ENCODE measurements at places on chromosomes 16 and 17. TPM values are rescaled to one million over a fixed set of nuclear protein-coding genes. Genes with fewer than 3 reads are reported as not detected.

MYCBPAP gene
- 0.53 TPM for total RNA-seq

PFN1 gene
- 530 TPM for total RNA-seq

ATP5PD gene
- total RNA-seq = 202 TPM

PKMYT1 gene
- total RNA-seq = 5.6 TPM

MON1B gene
- total RNA-seq = 20.6 TPM

TRIM37 gene
- total RNA-seq = 17.1 TPM

LDHD gene
- 27.3 TPM for total RNA-seq

TAT gene
- total RNA-seq = not detected

ASIC2 gene
- 0.80 TPM for total RNA-seq

SOX8 gene
- 1.1 TPM for total RNA-seq

PABPN1L gene
- not detected for total RNA-seq

GRCh38 chr17:69728816-69729215, 314.3 kb downstream of the MAP2K6 start:
- H3K4me3 ChIP-seq = no peak overlapping the region
- H3K27ac ChIP-seq = no peak overlapping the region
- no peaks in the 10 kb centered on the region for H3K4me1 ChIP-seq
- no peaks in the 10 kb centered on the region for H3K27me3 ChIP-seq
- no peak for DNase-seq

GRCh38 chr16:74079232-74079586, 217.4 kb upstream of the PSMD7 start:
- no peaks in the 10 kb centered on the region for H3K36me3 ChIP-seq
- no peak for DNase-seq
- H3K4me1 ChIP-seq = no peaks in the 10 kb centered on the region
- no peak overlapping the region for H3K27ac ChIP-seq
- H3K4me3 ChIP-seq = no peak overlapping the region

DNA sequence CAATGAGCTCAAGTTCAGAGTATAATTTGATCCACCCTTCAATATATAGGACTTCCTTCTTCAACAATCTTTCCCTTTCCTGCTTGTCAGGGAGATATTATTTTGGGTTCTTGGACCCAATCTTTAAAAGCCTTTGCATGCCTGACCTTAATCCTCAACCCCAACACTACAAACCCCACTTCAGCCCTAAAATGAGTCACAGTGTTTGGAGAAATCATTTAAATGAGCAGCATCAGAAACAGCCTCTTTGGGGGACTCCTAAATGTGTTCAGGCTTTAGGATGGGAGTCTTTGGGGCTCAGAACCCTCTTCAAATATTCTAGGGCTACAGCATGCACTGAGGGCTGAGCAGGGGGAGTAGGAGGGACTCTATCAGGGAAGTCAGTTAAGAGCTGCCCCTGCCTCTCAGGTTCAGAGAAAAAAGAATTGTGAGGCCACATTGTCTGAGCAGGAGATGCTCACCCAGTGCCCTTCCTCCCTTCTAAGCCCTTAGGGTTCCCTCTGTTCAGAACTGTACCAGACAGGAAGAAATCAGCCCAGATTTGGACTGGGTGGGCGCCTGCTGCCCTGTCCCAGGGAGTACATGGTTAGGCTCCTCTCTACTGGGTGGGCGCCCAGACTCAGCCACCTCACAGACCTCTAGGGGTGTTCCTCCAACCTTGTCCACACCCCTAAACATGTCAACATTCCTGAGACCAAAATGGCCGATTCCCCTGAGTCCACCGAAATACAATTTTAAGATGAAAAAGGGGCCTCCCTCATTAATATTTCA, 5.0 kb downstream of the NEUROD2 start:
- peaks cover 7% of the 10 kb centered on the region for H3K27me3 ChIP-seq
- H3K36me3 ChIP-seq = no peaks in the 10 kb centered on the region
- H3K27ac ChIP-seq = no peak overlapping the region
- H3K4me1 ChIP-seq = peaks cover 15% of the 10 kb centered on the region
- DNase-seq = no peak

DNA sequence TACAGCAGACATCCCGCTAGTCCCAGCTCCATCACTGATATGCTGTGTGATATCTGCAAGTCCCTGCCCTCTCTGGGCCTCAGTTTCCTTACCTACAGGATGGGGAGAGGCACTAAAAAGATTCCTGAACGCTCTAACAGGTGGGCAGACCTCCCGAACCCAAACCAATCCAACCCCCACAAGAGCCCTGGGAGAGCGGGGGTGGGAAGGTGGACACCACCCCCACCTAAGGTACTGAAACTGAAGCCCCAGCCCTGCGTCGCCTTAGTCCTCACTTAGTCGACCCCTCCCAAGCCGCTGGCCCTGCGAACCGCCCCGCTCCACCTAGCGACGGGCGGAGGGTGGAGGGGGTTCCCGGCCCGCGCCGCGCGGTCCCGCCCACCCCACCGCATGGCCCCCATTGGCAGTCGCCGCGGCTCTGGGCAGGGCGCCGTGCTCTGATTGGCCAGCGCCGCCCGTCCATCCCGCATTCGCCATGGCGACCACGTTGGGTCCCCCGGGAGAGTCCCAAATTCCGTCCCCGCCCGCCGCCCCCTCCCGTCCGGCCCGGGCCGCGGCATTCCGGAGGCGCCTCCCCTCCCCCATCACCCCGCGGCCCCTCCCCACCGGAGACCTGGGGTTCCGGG, 578 bp downstream of the CCDC102A start:
- no peaks in the 10 kb centered on the region for H3K36me3 ChIP-seq
- H3K4me3 ChIP-seq = peak overlapping the region; percentile 70
- H3K27ac ChIP-seq = peak overlapping the region; percentile 74
- no peaks in the 10 kb centered on the region for H3K4me1 ChIP-seq

DNA sequence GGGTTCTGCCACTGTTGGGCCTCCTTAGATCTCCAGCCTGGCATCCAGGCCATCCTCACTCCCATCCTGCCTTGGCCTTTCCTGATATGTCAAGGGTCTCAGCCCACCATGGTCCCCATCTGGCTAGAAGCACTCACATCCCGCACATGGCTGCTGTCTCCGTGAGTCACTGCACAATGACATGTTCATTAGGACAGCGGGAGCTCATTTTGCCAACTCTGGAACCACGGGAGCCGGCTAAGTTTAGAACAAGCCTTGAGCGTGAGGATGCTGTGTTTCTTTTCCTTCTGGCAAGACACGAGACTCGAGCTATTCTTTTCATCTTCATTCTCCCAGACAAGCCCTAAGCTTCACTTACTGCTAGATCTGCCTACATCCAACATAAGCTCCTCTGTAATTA, 65.7 kb upstream of the KSR1 start:
- DNase-seq = no peak
- H3K4me3 ChIP-seq = no peak overlapping the region
- no peaks in the 10 kb centered on the region for H3K27me3 ChIP-seq
- H3K36me3 ChIP-seq = no peaks in the 10 kb centered on the region
- H3K27ac ChIP-seq = no peak overlapping the region

- DNase-seq = no peak
- H3K4me3 ChIP-seq = no peak overlapping the region
- H3K27me3 ChIP-seq = no peaks in the 10 kb centered on the region
- H3K27ac ChIP-seq = no peak overlapping the region
- no peaks in the 10 kb centered on the region for H3K36me3 ChIP-seq
Observed at GRCh38 chr16:83676086-83676485, 131.7 kb upstream of the HSBP1 start.

- H3K27me3 ChIP-seq = no peaks in the 10 kb centered on the region
- no peak overlapping the region for H3K4me3 ChIP-seq
- H3K4me1 ChIP-seq = no peaks in the 10 kb centered on the region
- no peak overlapping the region for H3K27ac ChIP-seq
Observed at GRCh38 chr16:27973678-27974077, 89.8 kb downstream of the GSG1L start.

DNA sequence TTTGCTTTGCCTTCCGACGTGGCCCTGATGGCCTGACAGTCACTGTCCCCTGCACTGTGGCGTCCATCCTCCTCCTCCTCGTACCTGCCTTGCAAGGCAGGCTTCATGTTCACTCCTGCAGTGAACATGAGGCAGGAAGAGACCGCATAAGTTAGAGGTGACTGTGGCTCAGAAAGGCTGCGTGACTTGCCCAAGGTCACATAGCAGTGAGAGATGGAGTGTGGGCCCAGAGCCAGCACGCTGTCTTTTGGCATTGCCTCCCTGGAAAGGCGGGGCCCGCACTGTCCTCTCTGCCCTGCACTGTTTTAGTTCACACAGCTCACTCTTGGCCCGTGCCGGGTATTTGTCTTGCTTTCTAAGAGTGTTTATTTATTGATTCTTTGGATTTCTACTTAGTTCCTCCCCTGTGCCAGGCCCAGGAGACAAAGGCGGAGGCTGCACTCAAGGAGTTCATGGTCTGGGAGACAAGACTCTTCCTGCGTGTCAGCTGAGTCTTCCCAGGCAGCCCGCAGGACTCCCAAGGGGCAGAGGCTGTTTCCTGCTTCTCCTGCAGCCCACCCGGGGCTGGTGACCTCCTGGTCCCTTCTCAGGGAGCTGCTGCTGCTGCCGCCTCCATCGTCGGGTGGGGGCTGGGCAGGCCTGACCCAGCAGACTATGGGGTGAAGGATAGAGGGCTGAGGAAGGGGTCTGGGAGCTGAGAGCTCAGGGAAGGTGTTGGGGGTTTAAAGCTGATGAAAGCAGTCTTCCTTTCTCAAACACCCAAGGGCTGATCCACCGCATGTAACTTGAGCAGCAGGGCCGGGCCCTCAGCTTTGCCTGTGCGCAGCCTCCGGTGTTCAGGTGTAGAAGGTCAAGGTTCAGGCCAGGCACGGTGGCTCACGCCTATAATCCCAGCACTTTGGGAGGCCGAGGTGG, 12.7 kb downstream of the CYGB start:
- no peaks in the 10 kb centered on the region for H3K27me3 ChIP-seq
- H3K27ac ChIP-seq = peak overlapping the region; percentile 57
- no peak overlapping the region for H3K4me3 ChIP-seq
- DNase-seq = no peak

GRCh38 chr17:31825961-31826691, 32.9 kb downstream of the COPRS start:
- no peak overlapping the region for H3K27ac ChIP-seq
- DNase-seq = peak; percentile 52
- no peaks in the 10 kb centered on the region for H3K36me3 ChIP-seq
- no peak overlapping the region for H3K4me3 ChIP-seq
- no peaks in the 10 kb centered on the region for H3K27me3 ChIP-seq
- H3K4me1 ChIP-seq = no peaks in the 10 kb centered on the region

GRCh38 chr17:48127371-48128051, 19.9 kb downstream of the SNX11 start:
- H3K36me3 ChIP-seq = no peaks in the 10 kb centered on the region
- H3K27ac ChIP-seq = no peak overlapping the region
- H3K4me1 ChIP-seq = no peaks in the 10 kb centered on the region
- H3K4me3 ChIP-seq = no peak overlapping the region

DNA sequence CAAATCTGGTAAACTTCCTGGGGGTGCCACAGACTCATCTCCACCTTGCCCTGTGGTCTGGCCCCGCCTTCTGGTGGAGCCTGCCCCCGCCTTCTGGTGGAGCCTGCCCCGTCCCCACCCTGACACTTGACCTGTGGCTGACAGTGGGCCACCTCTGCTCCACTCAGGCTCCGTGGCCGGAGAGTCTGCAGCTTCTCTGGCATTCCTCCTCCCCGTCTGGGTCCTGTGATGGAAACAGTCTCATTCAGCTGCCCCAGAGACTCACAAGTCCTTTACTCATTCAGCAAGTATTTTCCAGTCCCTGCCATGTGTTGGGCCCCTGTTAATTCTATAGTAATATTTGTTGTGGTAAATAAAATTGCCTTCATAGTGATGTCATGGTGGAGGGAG, 21.0 kb upstream of the G6PC1 start:
- H3K27ac ChIP-seq = no peak overlapping the region
- H3K4me3 ChIP-seq = no peak overlapping the region
- no peaks in the 10 kb centered on the region for H3K4me1 ChIP-seq
- DNase-seq = no peak
- no peaks in the 10 kb centered on the region for H3K27me3 ChIP-seq

DNA sequence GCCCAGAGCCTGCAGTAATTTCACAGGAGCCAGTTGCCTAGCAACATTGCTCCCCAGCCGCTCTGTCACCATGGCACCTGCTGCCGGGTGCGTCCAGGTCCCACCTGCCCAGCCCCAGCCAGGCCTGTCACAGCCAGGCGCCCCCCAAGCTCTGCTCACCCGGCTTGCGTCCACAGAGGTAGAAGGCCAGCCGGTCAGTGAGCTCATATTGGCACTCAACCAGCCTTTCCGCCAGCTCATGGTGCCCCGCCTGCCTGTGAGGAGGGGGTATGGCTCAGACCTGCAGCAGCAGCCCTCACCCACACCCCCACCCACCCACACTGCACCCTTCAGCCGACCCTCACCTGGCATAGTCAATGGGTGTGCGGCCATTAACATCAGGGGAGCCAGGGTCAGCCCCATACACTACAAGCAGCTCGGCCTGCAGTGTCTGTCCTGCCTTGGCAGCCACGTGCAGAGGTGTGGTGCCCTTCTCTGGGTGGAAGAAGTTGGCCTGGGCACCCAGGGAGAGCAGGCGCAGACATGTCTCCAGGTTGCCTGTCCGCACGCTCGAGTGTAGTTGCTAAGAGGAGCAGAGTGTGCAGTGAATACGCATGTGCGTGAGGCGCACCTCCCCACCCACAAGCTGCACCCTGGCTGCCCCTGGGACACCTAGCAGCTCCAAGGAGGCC, 7.7 kb downstream of the GIT1 start:
- H3K27ac ChIP-seq = no peak overlapping the region
- DNase-seq = no peak
- no peaks in the 10 kb centered on the region for H3K27me3 ChIP-seq

DNA sequence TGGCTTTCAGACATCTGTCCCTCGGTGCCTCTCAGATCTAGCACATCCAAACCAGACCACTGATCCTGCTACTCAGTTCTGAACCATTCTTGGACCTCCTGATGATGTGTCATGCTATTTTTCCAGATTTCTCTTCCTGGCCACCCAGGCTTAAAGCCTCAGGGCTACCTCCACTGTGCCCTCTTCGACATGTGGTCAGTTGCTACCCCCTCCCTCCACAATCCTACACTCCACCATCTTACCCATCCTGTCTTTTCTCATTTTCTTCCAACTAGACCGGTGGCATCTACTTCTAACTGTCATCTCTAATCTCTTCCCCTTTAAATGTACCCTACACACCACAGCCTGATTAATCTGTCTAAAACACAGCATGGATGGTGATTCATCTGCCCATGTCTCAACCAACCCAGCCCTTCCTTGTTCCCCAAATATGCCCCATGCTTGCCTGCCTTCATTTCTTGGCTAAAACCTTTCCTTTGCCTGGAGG, 478.6 kb downstream of the SLC39A11 start:
- peaks cover 31% of the 10 kb centered on the region for H3K4me1 ChIP-seq
- no peaks in the 10 kb centered on the region for H3K27me3 ChIP-seq
- no peaks in the 10 kb centered on the region for H3K36me3 ChIP-seq
- no peak for DNase-seq

DNA sequence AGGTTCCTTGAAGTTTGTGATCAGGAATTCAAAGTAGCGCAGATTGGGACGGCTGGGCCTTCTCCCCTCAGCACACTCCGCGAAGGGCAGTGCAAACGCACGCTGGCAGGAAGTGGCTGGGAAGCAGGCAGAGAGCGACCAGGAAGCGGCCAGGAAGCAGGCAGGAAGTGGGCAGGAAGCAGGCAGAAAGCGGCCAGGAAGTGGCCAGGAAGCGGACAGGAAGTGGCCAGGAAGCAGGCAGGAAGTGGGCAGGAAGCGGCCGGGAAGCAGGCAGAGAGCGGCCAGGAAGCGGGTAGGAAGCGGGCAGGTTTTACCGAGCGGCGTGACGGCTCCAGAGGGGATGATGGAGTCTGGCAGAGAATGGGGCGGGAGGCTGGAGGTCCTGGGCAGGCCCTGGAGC, 3.2 kb downstream of the DPEP1 start:
- no peaks in the 10 kb centered on the region for H3K27me3 ChIP-seq
- no peaks in the 10 kb centered on the region for H3K36me3 ChIP-seq
- H3K4me3 ChIP-seq = no peak overlapping the region
- no peaks in the 10 kb centered on the region for H3K4me1 ChIP-seq

- DNase-seq = no peak
Observed at GRCh38 chr17:56289321-56289720, 136.0 kb downstream of the ANKFN1 start.

GRCh38 chr17:1398931-1399678, 917 bp downstream of the YWHAE start:
- H3K4me3 ChIP-seq = peak overlapping the region; percentile 96
- no peaks in the 10 kb centered on the region for H3K36me3 ChIP-seq
- DNase-seq = peak; percentile 29

Measured in Peyer's patch (tissue), 4 donors.